ENCODE measurements at places on chromosomes 12 and 14.

- DNase-seq: no peak
Observed at GRCh38 chr12:111428728-111429175, 23.0 kb downstream of the SH2B3 start.

DNA sequence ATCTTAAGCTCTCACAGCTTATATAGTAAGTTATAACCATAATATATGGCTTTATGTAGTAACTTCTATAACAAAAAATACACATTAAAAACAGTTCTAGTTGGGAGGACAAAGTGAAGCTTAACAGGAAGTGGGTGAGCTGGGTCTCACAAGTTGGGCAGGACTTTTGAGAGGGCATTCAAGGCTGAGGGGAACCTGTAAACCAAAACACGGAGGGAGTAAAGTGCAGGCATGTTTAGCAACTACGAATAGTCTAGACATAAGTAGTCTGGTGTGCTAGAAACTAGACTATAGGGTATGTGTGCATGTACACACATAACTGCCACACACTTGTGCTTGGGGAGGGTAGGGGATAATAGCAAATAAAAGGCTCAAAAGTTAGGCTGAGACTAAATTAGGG, 14.2 kb upstream of the NEK9 start:
- no peak for DNase-seq

GRCh38 chr14:64563696-64564095, 13.9 kb downstream of the PPP1R36 start:
- no peak for DNase-seq

DNA sequence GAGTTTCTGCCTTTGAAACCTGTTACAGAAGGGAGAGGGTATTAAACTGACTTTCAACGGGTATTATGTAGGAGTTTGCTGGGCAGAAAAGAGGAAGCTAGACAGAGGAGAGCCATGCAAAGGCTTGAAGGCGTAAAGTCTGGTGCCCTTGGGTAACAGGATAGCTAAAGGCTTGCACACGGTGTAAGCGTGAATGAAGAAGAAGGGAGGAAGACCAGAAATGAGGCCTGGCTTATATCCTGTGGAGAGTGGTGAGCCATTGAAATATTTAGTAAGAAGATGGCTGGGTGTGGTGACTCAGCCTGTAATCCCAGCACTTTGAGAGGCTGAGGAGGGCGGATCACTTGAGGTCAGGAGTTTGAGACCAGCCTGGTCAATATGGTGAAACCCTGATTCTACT, 22.6 kb downstream of the SUDS3 start:
- DNase-seq: peak; percentile 23

DNA sequence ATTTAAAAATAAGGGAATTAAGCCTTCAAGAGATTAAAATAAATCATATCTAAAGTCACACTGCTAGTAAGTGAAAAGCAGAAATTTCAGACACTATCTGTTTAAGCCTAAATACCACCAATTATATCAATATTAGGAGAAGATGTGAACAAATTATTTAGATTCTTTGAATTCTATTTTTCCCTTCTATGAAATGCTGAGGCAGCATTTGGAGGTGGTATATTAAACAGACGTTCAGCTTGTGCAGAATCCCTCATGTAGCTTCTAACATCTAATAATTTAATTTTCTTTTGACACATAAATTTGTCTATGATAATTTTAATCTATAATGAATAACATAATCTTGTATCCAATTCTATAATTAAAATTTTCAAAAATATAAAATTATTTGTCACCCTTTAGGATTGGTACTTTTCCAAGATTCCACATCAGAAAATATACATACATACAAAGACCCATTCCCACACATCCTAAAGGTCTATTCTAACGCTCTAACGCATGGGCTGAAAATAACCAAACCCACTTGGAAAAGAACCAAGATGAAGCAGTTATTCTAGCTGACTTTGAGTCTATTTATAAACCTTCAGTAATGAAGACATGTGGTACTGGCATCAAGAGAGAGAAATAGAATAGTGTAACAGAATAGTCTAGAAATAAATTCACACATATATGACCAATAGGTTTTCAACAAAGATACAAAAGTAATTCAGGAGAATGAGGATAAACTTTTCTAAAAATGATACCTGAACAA, 751.8 kb downstream of the GALC start:
- no peak for DNase-seq

- no peak for DNase-seq
Observed at GRCh38 chr12:125443341-125443740, 378.1 kb downstream of the AACS start.

- no peak for DNase-seq
Observed at GRCh38 chr12:5333096-5333495, 98.8 kb upstream of the NTF3 start.

- no peak for DNase-seq
Observed at GRCh38 chr12:66072135-66072534, 58.4 kb downstream of the LLPH start.

- no peak for DNase-seq
Observed at GRCh38 chr12:117527479-117527855, 166.0 kb upstream of the NOS1 start.

DNA sequence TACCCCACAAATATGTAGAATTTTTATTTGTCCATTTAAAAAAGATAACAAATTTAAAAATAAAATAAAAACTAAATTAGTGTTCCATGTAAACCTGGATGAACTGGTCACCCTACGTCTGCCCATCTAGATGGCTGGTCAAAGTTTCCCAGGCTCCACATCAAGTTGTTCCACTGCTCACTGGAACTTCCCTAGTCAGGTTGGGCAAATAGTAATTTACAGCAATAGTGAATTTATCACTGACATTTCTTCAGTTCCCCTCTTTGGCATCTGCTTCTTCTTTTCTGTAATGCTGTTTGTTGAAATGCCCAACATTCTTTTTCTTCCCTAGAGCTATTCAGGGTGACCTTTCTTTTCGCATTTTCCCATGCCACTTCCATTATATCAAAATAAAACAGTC, 272.7 kb upstream of the BTG1 start:
- no peak for DNase-seq

- peak; percentile 83 for DNase-seq
Observed at GRCh38 chr14:76917158-76917596, 91.0 kb downstream of the LRRC74A start.

- no peak for DNase-seq
Observed at GRCh38 chr12:22173177-22173576, 127.2 kb downstream of the CMAS start.

GRCh38 chr12:73726881-73727280, 810.8 kb upstream of the ATXN7L3B start:
- DNase-seq: no peak

DNA sequence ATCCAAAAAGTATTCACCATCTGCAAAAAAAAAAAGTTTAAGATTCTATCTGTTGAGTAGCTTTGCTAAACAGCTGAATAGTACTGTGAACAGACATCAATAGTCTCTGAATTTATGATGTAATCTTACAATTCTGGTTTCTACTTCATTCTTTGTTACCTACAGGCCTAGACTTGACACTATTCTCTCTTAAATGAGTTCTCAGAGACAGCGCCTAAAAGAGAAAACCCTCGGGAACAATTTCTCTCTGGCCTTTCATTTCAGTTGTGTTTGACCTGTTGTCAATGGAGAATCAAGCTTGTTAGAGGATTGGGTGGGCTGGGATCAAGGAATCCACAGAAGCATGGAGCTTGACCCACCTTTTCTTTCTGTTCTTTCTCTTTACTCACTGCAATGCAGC, 5.9 kb upstream of the TWF1 start:
- DNase-seq: no peak

- DNase-seq: peak; percentile 64
Observed at GRCh38 chr12:19186722-19187661, 57.5 kb downstream of the PLEKHA5 start.

- peak; percentile 97 for DNase-seq
Observed at GRCh38 chr14:56339855-56340701, 221.9 kb downstream of the PELI2 start.

DNA sequence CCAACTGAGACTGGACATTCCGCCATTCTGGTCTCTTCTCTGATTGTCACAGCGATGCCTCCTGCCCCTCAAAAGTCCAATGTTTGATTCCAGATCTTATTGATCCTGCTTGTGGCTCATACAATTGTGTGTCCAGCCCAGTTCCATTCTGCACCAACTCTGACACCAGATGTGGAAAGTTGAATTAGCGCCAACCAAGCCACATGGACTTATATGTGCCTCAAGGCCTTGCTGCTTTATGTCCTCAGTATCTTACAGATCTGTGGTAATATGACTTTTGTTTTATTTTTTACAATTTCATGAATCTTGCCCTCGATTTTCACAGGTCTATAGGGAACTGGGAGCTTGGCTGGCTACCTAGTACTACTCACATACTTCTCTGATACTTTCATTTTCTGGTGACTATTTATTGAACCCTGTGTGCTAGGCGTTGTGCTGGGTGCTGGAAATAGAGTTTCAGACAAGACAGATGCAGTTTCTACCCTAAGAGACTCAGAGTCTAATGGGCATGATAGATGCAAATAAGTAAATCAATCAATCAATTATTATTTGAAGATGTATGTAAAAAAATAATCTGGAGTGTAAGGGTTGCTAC, 472.0 kb downstream of the TMTC2 start:
- no peak for DNase-seq

- no peak for DNase-seq
Observed at GRCh38 chr12:48013287-48013686, 9.0 kb upstream of the COL2A1 start.

DNA sequence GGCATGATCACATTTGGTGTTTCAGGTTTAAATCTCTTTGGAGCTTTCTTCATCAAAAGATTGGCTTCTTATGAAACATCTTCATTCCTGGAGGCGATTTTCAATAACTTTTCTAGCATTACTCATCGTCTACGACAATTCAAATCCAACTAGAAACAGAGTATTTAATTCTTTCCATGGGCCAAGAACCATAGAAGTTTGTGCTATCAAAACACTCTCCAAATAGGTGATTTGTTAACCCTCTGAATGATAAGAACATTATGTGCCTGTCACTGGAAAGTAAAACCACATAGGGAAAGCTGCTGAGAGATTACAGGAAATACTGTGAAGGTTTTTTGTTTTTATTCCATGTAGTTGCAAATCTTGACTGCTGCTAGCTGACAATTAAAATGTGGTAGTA, 6.9 kb upstream of the DCN start:
- peak; percentile 75 for DNase-seq

GRCh38 chr14:49366416-49366815, 219.8 kb downstream of the RPS29 start:
- no peak for DNase-seq

GRCh38 chr12:128415036-128415560, 148.1 kb downstream of the TMEM132C start:
- DNase-seq: no peak

DNA sequence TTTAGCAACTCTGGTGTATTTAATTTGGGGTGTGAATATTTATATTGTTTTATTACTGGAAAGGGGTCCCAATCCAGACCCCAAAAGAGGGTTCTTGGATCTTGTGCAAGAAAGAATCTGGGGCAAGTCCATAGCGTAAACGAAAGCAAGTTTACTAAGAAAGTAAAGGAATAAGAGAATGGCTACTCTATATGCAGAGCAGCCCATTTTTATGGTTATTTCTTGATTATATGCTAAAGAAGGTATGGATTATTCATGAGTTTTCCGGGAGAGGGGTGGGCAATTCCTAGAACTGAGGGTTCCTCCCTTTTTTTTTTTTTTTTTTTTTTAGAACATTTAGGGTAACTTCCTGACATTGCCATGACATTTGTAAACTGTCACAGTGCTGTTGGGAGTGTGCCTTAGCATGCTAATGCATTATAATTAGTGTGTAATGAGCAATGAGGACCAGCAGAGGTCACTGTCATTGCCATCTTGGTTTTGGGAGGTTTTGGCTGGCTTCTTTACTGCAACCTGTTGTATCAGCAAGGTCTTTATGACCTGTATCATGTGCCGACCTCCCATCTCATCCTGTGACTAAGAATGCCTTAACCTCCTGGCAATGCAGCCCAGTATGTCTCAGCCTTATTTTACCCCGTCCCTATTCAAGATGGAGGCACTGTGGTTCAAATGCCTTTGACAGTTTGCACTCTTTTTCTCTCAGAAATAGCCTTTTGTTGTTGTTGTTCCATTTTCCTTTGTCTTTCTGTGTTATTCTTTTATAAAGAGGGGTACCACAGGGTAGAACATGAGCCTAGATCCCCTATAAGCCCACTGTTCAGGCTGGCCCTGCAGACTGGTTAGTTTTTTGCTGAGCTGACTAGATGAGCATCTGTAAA, 75.5 kb upstream of the DCD start:
- peak; percentile 30 for DNase-seq

- DNase-seq: peak; percentile 22
Observed at GRCh38 chr12:125330645-125331341, 265.6 kb downstream of the AACS start.

DNA sequence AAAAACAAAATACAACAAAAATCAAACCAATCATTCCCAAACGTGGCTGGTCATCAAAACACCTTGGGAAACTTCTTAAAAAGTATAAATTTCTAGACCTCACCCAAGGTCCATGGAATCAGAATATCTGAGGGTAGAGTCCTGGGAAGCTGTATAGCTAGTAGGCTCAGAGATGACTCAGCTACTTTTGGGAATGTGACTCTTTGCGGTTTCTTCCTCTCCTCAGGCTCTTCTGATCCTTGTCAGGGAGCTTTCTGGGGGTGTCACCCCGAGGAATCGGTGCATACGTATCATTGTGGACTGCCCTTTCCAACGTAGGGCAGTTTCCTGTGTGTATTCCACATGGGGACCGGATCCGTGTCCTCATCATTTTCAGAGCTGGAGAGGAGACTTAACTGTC, 14.8 kb downstream of the JDP2 start:
- DNase-seq: peak; percentile 60

DNA sequence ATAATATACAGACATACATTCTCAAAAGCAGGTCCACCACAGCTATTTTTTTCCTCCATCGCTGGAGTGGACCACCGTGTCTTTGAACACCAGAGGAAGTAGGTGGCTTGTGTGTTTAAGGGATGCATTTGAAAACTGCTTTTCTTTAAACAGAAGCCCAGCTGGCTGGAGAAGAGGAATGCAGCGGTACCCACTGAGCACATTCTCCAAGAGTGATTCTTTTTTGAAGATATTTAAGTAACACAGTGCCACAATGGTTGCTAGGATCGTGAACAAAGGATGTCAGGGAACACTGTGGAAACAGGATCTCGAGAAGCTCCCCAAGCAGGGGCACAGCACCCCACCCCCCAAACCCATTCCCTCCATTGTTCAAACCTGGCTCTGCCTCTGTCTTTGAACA, 286.6 kb upstream of the PWP1 start:
- DNase-seq: no peak

DNA sequence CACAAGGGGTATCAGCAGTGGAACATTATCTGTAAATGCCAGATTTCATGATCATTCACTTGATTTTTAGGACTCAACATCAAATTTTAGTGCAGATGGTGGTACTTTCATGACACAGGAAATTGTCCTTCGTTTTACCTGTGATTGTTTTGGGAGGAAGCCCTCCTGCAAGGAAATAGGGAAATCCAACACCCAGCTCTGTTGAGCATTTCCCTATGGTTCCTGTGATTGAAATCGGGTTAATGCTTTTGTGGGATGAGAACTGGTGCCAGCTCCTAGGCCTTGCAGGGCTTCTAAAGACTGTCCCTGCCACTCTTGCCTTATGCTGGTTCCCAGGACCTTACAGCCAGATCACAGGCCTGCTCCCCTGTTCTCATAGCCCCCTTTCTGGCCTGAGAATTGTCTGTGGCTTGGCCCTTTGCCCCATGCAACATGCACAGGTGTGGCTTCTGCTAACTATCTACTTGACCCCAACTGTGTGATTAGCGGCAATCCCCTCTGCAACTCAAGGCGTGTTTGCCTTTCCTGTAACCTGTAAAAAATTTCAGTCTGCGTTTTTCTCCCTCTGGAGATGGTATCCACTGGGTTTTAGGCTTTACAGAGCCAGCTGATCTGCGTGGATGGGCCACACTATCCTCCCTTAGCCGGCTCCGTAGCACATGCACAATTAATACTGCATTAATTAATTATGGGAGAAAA, 112.5 kb downstream of the ETV6 start:
- no peak for DNase-seq

Measured in EH (cell line).